ENCODE measurements at places on chromosomes 16 and 17. TPM values are rescaled to one million over a fixed set of nuclear protein-coding genes. Genes with fewer than 3 reads are reported as not detected.

The ATP2A1 gene
- total RNA-seq, result 1.6 TPM

GRCh38 chr16:10756574-10756973 lies 12.9 kb downstream of the NUBP1 start:
- no peak for DNase-seq

DNA sequence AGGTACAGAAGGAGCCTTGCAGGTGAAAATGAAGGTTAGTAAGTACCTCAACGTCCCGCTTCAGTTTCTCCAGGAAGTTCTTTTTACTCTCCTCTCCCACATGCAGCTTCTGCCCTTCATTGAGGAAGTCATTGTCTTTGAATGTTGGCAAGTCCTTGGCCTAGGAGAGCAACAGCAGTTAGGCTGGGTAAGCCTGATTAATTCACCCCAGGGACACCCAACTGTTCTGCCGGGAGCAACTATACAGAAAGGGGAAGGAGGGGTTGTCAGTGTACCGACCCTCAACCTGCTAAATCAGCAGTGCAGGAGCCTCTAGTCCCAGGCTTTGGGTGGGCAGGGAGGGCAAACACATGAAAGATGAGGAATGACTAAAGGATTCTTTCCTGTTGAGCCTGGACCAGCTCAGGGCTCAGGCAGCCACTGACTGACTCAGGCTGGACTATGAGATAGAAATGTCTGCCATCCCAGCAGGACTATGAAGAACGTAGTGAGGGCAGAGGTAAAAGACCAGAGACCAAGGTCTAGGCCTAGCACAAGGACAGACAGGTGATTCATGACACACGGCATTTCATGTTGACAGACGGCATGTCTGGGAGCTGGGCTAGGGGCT lies 21.6 kb downstream of the PIP4K2B start:
- DNase-seq, result no peak

DNA sequence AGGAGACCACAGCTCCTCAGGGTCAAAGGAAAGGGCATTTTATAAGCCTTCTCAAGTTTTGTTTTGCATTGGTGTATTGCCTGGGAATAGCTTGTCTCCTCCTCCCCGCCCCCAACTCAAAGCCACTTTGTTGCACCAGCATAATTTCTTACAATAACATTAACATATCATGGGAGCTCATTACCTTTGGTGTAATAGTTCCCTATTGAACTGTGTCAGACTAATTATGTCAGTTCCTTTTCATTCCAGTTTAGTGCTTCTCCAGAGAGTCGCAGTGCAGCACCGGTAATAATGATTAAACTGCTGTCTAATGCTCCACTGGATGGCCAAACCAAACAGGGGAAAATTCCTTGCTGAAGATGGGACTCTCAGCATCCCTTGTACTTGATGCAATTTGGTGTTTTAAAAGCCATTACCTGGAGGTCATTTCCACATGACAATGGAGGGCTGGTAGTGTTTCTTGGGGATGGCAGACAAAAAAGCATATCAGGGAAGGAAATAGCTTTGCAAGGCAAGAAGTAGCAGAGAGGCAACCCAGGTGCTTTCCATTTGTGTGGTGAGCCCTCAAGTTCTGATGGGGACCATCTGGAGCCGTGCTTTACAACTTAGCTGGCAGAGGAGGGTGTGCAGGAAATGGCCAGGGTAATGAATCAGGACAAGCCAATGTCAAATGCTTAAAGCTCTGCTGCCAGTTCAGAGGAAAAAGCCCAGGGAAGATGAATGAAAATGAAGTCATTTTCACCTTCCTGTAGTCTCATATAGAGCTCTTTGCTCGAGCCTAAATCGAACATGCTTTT lies 91.5 kb upstream of the NLRP1 start:
- DNase-seq, result no peak

DNA sequence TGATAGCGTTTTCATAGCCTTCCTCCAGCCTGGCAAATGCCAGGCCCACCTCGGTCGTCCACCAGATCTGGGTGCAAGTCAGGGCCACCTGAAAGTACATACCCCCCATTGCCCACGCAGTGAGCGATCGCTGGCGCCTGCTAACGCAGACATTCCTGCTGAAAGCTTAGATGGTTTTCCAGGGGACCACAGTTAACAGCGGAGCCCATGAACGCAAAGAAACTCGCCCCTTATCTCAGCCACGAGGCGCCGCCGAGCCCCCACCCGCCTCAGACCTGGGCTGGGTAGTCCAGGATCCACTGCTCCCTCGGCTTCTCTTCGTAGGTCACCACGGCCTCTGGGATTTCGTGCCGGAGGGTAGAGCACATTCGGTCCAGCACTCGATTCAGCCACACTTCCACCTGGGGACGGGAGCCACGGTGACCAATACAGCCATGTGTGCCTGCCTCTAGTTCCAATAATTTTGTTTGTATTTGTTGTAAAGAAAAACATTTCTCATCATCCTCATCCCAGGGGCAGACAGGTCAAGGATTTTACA lies 74.5 kb downstream of the DNAH17 start:
- no peak for DNase-seq

DNA sequence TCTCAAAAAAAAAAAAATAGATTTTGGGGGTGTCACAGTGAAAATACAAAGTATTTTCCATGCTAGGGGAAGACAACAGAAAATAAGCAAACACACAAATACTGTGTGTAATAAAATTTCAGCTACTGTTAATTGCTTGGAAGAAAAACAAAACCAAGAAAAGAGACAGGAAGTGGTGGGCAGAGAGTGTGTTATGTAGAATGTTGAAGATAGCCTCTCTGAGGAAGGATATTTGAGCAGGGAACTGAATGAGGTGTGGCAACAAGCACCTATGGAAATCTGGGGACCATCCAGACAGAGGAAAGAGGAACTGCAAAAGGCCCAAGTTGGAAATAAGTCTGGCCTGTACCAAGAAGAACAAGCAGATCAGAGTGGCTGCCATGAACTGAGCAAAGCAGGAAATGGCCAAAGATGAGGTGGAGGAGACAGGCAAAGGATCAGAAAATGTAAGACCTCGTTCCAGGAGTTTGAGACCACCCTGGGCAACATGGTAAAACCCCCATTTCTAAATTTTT lies 7.8 kb upstream of the USP31 start:
- DNase-seq, result no peak

DNA sequence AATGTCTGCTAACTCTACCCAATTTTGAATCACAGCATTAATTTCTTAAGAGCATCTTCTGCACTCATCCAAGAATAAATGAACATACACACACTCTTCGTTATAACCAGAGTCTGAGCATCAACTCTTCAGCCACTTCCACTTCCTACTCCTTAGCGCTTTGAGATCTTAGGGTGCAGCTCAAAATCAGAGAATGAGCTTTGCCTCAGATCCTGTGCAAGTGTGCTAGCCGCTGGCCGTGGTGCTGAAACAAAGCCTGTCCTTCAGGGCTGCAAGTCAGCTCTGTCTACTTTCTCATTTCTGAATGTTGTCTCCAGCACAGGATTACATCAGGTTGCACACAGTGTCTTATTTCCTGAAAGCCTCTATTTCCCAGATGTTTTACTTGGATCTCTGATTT lies 165.4 kb downstream of the AIPL1 start:
- DNase-seq, result no peak

DNA sequence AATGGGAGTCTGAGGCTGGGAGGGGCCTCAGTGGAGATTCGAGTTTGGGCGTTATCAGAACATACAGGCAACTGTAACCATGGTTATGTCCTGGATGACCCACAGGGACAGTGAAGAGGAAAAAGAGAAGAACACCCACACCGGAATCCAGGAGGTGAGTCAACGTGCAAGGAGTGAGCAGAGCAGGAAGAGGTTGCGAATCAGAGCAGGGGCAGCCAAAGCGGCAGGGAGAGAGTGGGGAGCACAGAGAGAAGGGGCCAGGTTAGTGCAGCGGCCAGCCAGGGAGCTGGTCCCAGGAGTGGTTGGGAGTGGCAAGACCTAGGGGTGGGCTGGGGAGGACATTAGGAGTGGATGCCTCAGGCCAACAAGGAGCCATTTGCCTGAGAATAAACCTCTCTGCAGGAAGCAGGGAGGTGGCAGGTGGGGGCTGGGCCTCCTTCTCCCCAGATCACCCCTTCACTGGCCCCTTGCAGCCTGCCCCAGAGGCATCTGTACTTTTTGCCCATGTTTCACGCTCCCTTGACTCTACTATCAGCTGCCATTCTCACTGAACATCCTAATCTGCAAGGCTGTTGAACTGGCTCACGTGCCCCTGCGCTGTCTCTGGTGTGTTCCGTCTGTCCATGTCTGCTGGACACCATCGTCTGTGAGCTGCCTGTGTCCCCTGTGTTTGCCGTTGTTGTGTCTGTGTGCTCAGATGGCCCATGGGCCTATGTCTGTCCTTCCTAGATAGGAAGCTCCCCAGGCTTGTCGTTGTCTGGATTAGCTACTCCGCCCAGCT lies 5.1 kb downstream of the KRT13 start:
- DNase-seq, result no peak

DNA sequence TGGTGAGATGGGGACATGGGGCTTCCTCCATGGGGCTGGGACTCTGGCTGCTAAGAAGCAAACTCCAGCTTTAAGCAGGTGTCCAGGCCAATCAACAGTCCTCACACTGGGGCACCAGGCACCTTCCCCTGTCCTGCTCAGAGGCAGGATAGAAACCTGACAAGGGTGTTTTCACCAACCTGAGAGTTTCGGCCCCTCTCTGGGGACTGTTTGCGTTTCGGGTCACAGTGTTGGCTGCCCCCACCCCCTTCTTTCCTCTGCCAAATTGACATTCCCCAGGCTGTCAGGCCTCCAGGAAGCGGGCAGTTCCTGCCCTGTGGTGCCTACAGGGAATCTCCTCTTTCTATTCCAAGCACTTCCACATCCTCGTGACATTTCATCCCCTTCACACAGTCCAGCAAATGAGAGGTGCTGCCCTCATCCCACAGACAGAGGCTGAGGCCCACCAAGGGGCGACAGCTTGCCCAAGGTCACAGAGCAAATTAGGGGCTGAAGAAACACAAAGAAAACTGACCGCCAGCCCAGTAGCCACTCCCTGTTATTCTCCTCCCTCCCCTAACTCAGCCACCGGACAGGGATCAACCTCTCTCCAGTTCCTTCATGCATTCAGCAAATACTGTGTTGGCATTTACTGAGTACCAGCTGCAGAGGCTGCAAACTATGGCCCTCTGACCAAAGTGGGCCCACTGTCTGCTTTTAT lies 38.0 kb downstream of the MMP15 start:
- no peak for DNase-seq

DNA sequence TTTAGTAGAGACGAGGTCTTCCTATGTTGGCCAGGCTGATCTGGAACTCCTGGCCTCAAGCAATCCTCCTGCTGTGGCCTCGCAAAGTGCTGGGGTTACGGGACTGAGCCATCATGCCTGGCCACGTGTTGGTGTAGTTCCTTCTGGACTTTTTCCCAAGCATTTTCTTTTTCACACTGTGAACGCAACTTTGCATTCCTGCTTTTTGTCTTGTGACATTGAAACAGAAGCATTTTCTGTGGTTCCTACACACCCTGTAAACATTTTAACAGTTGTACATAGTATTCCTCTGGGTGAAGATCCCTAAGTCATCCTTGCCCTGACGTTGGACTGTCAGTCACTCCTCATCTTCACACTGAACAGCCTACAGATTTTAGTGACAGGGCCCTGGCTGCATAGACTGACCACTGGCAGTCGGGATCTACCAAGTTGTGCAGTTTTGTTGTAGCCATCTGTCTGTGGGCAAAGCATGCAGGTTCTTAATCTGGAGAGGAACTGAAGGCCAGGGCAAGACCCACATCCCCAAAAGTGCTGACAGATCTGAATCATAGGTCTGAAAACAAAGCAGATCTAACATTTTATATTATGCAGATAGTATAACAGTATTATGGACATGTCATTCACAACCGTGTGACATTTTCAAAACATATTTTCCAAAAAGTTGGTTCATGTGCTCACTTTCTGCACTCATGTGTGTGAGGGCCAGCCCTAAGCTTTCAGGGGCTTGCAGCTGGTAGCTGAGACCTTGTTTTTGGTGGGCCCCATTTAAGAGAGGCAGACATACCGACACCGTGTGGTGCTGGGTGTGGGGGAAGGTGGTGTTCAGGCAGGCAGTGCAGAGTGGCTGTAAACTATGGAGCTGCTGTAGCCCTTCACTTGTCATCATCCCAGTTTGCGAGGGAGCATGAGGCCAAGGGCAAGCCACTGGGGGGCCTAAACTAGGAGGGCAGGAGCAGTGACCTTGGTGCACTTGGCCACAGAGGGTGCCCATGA lies 59.9 kb downstream of the EPN2 start:
- no peak for DNase-seq

- no peak for DNase-seq
Measured at GRCh38 chr16:81715358-81716196, 63.5 kb upstream of the PLCG2 start.

All from uterus (tissue), 4 donors.